ENCODE measurements at places on chromosomes 6 and 20.
A peak's percentile ranks its signal among the peaks of the same experiment; 100 is the strongest.

DNA sequence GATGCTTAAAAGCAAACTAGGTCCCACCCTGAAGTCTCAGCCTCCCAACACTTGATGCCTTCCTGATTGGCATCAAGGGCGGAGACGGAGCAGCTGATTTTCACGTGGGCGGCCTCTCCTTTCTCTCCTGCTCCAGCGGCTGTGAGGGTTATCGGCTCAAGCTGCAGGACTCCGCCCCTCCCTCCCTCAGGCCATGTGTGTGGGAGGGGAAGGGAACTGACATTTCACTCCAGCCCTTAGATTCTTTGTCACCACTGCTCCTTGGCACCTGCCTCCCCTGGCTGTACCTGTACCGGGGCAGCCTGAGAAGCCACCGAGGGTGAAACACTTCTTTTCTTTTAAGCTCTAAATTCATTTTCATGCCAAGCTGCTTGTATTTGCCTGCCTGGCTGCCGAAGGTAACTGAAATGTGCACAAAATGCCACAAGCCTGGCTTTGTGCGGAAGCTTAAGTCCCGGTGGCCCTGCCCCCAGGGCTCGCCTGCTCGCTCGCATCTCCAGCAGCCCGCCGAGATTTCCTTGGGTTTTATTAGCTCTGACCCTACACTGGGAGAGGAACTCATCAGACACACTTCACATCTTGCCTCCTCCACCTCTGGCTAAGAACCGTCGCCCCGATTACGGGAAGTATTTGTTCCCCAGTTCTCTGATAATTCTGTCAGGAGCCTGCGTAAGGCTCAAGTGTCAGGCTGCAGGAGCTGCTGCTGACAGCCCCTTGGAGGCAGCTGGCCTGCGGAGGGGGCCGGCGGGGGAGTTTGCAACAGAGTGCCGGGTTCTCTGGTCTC is 9.6 kb upstream of the CPNE5 start:
- DNase-seq, result no peak

GRCh38 chr6:114650891-114651290 is 308.1 kb upstream of the HS3ST5 start:
- DNase-seq, result no peak

GRCh38 chr6:167706313-167707109 is 120.2 kb upstream of the AFDN start:
- DNase-seq, result peak; percentile 20

DNA sequence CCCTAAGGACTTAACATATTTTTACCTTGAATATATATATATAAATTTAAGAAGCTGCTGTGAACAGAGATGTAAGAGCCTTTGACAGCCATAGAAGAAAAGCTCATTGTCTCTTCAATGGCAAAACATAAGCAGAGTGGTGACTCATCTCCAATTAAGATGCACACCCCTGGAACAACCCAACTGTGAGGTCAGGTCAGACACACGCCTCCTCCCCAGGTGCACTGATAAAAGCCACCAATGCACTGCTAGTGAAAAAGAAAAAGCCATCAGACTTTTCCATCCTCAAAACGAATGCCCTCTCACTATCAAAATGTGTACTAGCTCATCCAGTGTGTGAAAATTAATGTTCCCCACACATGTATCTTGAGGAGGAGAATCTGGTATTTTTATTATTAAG is 100.1 kb downstream of the SMLR1 start:
- DNase-seq, result no peak

DNA sequence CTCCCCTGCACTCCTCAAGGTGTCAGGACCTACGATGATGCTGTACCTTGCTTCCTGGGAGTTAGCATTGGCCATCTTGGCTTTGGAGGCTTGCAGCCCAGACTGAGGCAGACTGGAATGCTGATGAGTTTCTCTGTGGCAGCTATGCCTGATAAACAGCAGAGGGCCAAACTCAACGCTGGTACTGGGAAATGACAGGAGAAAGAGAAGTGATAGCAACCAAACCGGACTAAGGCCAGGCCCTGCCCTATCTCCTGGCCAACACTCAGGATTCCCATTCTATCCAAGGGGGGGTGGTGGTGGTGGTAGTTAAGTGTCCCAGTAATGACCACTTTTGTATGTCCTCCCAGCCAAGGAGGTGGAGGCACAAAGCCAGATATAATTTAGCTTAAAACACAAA is 90.0 kb upstream of the DTNBP1 start:
- no peak for DNase-seq

DNA sequence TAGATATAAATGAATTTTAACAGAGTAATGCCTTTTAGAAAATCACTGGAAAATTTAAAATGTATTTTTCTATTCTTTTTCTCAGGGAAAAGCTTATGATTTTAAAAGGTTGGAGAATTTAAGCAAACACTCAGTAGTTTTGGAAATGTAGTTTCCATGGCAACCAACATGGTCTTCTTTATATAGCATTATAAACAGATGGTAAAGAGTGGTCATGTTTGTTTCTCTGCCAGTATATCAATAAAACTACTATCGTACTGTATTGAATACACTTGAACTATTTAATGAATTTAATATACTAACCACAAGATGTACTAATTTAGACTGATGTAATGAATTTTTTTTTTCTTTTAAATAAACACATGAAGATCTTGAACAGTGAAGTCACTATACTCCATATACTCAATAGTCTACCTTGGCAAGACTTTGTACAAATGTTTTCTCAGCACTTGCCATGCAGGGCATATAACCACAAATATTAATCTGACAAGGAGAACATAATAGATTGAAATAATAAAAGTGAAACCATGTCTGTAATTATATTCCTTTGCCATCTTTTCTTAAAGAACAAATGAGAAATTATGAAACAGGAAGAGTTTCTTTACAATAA is 105.5 kb downstream of the PDSS2 start:
- DNase-seq, result no peak

DNA sequence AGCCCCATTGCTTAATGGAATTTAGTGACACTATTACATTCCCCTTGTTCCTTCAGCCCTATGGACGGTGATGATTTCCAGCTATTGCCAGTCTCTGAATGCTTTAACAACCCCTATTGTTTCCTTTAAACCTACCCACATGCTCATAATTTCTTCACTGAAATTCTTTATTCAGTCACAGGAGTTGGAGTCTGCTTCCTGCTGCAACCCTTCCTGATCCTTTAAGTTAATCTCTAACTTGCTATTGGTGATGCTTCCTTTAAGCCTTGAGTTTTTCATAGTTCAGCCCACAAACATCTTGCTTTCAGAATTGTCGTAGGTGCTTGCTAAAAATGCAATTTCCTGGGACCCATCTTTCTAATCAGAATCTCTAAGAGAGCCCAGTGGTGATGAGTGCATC is 66.3 kb upstream of the TNFAIP3 start:
- DNase-seq, result no peak

- DNase-seq, result no peak
Observed at GRCh38 chr6:139983555-139984276, 609.3 kb upstream of the CITED2 start.

DNA sequence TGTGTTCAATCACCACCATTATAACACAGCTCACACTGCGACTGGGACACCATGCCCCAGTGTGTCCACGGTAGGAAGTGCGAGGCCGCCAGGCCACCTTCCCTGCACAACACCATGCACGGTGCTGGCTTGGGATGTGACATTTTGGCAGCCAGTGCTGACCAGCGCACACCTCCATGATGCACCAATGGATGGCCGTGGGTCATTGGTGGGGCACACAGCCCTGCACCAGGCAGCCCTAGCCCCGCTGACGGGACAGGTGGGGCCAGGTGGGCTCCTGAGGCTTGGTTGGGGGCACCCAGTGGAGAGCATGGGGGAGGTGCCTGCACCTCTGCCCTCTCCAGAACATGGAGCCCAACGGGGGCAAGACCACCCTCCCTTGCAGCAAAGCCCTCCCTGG is 18.2 kb upstream of the FRMD1 start:
- DNase-seq, result no peak

- DNase-seq, result no peak
Observed at GRCh38 chr6:16647422-16647821, 113.8 kb downstream of the ATXN1 start.

- DNase-seq, result no peak
Observed at GRCh38 chr6:43045371-43045930, 8.2 kb downstream of the CUL7 start.

DNA sequence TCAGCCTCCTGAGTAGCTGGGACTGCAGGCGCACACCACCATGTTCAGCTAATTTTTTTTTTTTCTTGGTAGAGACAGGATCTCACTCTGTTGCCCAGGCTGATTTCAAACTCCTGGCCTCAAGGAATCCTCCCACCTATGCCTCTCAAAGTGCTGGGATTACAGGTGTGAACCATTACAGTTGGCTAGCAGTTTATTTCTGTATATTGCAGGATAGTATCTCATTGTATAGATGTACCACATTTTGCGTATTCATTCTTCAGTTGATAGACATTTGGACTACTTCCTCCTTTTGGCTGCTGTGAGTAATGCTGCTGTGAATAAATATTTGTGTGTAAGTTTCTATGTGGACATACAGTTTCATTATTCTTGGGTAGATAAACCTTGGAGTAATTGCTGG is 32.9 kb downstream of the ASXL1 start:
- DNase-seq, result no peak

GRCh38 chr20:31474097-31474436 is 860 bp downstream of the DEFB124 start:
- no peak for DNase-seq

DNA sequence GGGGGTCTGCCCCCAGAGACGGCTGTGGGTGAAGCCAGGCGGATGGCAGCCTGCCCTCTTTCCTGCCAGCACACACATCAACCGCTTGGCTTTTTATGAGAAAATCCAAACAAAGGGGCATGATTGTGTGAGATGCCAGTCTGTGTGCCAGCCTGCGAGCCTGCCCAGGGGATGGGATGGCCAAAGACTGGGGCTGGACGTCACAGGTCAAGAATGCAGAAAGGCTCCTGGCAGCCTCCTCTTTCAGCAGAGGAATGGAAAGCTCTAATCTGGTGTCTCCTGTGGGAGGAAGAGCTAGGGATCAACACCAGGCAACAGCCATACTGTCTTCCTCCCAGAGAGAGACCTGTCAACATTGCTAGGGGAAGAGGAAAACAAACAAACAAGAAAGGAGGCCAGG is 15.8 kb downstream of the TUBB2B start:
- DNase-seq, result no peak

- no peak for DNase-seq
Observed at GRCh38 chr6:114735025-114735735, 392.4 kb upstream of the HS3ST5 start.

DNA sequence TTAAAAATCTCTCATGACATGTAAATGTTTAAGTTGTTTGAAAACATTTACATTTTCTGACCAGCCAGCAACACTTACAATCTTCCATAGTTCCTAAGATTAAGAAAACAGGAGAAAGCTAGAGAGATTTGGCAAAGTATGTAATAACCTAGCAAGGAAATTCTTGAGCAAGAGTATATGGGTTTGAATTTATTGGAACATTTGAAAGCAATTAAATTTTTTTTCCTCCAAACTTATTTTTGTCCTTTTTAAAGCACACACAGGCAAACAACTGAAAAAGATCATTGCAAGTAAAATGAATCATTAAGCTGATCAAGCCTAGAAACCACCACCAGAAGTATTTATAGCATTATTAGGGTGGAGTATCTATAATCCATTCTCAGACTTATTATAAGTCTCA is 20.1 kb upstream of the ZNF217 start:
- no peak for DNase-seq

- DNase-seq, result no peak
Observed at GRCh38 chr20:35735826-35736470, 6.1 kb downstream of the RBM39 start.

DNA sequence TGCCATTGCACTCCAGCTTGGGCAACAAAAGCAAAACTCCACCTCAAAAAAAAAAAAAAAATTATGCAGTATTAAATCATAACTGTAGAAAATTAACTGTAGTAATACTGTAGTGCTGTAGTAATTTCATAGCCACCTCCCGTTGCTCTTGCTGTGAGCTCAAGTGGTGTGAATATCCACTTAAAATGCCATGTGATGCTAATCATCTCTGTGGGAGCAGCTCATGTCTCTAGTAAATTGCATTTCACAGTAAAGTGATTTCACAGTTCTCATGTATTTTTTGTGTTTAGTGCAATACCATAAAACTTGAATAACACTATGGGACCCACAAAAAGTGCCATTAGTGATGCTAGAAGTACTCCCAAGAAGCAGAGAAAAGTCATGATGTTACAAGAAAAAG is 14.4 kb upstream of the FAM217A start:
- DNase-seq, result no peak

- DNase-seq, result no peak
Observed at GRCh38 chr6:103784117-103784516, 1075.6 kb downstream of the HACE1 start.

- DNase-seq, result no peak
Observed at GRCh38 chr20:42018979-42019378, 400.8 kb upstream of the CHD6 start.

GRCh38 chr20:2227861-2228260 is 67.9 kb upstream of the TGM3 start:
- no peak for DNase-seq

DNA sequence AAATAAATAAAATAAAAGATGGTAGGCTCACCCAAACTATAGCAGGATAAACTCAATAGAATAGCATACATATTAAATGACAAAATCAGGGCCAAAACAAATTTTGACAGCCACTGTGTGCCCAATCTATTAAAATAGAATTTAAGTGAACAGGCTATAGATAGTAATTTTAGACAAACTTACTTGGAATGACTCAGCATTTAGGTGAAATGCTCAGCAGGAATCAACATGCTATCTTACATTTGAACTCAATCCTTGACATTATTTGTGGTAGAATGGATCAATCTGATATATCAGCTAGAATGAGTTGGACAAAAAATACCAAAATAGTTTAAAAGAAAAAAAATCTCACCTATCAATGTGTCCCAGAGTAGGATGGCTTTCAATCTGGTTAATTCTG is 578.6 kb downstream of the RFPL4B start:
- no peak for DNase-seq

DNA sequence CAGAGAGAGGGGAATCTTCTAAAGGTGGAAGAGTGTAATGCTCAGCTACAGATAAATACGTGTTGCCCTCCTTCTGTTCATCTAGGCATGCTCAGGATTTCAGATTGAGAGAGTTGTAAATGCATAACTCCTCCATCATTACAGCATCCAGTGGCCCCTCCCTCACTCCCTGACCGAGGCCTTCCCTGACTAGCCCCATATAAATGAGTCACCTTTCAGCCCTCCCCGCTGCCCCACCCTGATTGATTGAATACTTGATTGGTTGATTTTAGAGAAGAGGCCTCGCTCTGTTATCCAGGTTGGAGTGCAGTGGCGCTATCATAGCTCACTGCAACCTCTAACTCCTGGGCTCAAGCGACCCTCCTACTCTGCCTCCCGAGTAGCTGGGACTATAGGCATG is 193.7 kb downstream of the EYA2 start:
- no peak for DNase-seq
